Fibroblast of upper back skin (primary cell): ENCODE measurements at places on chromosomes 16 and 17.

GRCh38 chr17:75643643-75644017 is 10.4 kb downstream of the SMIM5 start:
- DNase-seq: no peak

GRCh38 chr16:81004646-81005353 is 1.9 kb downstream of the CMC2 start:
- DNase-seq: peak; percentile 66

GRCh38 chr16:1746693-1747195 is 24.6 kb downstream of the NME3 start:
- DNase-seq: no peak

GRCh38 chr17:33014751-33015150 is 23.1 kb downstream of the SPACA3 start:
- DNase-seq: peak; percentile 44

- DNase-seq: no peak
These were observed 29.9 kb upstream of the PRM1 start for GRCh38 chr16:11310997-11311561.

- peak; percentile 49 for DNase-seq
These were observed 40.1 kb downstream of the MYO18A start for GRCh38 chr17:29140051-29140621.

- peak; percentile 12 for DNase-seq
These were observed 42.3 kb upstream of the NKD1 start for GRCh38 chr16:50505714-50506542.

DNA sequence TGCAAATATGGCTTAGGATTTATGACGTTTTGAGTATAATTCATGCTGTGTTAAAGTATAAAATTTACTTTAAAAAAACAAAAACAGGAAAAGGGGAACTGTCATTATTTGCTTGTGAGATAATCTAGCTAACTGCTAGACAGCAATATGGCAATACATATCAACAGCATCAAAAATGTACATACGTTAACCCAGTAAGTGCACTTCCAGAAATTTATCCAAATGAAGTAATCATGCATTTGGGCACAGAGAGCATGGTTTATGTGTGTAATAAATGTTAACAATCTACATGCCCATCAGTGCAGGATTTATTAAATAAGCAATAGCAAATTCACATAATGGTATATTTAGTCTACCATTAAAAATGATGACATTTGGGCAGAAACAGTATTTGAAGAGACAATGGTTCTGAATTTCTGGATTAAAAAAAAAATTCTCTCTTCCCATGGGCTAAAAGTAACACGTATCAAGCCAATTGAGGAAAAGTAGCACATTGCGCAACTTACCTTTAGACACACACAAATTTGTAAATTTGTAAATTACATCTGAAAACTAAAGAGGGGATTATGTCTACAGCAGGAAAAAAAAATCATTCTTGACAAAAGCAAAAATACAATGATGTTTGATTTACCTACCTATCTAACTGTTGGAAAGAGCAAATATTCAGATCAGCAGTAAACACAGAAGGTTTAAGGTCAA is 80.2 kb downstream of the CACNG1 start:
- DNase-seq: no peak

GRCh38 chr17:34173241-34173640 is 81.8 kb upstream of the CCL2 start:
- peak; percentile 74 for DNase-seq

DNA sequence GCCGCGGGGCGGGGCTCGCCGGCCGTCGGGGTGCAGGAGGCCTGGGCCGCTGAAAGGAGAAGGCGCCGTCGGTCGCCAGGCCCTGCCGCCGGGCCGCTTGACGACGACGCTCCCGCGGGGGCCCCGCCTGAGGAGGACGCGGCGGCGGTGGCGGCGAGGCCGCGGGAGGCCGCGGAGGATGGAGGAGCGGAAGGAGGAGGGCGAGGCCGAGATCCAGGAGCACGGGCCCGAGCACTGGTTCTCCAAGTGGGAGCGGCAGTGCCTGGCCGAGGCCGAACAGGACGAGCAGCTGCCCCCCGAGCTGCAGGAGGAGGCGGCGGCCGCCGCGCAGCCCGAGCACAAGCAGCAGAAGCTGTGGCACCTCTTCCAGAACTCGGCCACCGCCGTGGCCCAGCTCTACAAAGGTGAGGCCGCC is 430 bp downstream of the HAPSTR1 start:
- DNase-seq: no peak

- DNase-seq: no peak
These were observed 148.5 kb upstream of the PLCG2 start for GRCh38 chr16:81630635-81631031.

DNA sequence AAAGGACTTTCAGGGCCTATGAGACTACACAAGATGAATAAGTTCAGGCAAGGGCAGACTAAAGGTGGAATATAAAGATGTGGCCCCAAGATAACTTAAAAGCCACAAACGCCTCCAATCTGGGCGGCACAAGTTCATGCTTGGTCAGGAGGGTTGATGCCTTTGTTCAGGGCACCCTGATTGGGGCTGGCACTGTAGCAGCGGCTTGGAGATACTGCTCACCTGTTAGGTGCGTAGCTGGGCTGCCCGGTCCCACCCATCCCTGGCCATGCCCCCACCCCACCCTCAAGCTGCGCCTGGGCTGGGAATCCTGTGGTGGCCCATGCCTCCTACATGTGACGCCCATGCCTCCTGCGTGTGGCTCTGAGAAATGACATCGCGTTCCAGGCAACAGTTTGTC is 12.5 kb upstream of the SLC13A2 start:
- DNase-seq: no peak

DNA sequence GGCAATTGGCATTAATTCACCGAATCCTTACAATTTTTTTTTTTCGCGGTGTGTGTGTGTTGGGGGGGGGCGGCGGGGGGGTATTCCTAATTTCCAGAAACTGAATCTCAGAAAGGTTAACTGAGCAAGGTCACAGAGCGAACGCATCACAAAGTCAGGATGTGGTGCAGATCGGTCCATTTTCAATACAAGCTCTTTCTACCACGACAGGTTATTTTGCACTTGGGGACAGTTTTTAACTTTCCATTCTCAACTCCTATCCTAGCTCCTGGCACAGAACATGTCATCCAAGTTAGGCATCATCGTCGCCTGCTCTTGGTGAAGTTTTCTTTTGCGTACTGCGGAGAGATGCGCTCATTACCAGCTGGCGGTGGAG is 15.4 kb upstream of the ERN1 start:
- DNase-seq: no peak

- no peak for DNase-seq
These were observed 347.6 kb downstream of the SNX29 start for GRCh38 chr16:12324152-12324551.

- peak; percentile 29 for DNase-seq
These were observed at the start of gene MED13 for GRCh38 chr17:62064791-62065563. TSS of gene MED13 (minus strand) at chr17:62065278. CDS start at chr17:62065205, 73 bp downstream.

DNA sequence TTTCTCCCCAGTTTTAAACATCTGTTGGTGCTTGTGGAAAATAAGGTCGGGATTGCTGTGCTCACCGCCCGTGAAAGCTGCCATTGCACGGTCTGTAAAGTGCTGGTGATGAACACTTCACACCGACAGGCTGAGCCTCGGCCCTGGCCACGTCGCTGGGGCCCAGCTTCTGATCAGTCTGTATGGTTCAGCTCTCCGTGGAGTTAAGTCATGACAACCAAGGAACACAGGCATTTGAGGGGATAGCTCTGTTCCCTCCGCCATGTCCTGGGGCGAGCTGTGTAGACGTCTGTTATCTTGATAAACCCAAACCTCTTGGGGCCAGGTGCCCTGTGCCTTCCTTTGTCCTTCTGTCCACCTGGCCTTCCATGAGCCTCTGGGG is 110.6 kb downstream of the METRNL start:
- no peak for DNase-seq

DNA sequence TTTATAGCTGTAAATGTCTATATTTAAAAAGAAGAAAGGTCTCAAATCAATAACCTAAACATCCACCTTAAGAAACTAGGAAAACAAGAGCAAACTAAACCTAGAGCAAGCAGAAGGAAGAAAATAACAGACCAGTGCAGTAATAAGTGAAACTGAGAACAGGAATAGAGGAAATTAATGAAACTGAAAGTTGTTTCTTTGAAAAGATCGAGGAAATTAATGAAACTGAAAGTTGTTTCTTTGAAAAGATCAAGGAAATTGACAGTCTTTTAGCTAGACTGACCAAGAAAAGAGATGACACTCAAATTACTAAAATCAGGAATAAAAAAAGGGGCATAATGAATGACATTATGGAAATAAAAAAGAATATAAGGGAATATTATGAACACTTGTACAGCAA is 46.4 kb downstream of the SLFN5 start:
- no peak for DNase-seq

- DNase-seq: no peak
These were observed 366.4 kb upstream of the ERCC4 start for GRCh38 chr16:13553453-13553985.
